Stomach (tissue), 19 donors: ENCODE measurements at places on chromosomes 5 and 9. TPM values are rescaled to one million over a fixed set of nuclear protein-coding genes. Genes with fewer than 3 reads are reported as not detected.

GHR gene
- 0.87 TPM for total RNA-seq

PCSK5 gene
- 86.3 TPM for total RNA-seq

DNA sequence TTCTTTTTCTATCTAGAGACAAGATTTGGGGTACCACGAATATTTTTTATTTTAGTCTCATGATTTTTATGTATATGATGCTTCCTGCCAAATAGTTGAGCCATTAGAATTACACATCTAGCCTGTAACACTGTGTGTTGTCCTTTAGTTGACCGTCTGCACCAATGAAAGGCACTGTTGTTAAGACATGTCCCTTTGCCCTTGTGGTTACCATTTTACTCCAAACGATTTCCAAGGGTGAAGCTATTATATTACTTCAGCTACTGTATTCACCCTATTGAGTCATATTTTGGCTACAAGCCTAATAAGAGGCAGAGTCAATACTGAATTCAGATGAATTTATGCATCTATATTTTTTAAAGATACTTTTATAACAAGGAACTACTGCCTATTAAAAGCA, 207.6 kb downstream of the CETN3 start:
- no peak overlapping the region for H3K27ac ChIP-seq
- no peaks in the 10 kb centered on the region for H3K36me3 ChIP-seq
- H3K4me1 ChIP-seq, result no peaks in the 10 kb centered on the region
- no peak overlapping the region for H3K4me3 ChIP-seq
- DNase-seq, result peak; percentile 30
- no peaks in the 10 kb centered on the region for H3K27me3 ChIP-seq

DNA sequence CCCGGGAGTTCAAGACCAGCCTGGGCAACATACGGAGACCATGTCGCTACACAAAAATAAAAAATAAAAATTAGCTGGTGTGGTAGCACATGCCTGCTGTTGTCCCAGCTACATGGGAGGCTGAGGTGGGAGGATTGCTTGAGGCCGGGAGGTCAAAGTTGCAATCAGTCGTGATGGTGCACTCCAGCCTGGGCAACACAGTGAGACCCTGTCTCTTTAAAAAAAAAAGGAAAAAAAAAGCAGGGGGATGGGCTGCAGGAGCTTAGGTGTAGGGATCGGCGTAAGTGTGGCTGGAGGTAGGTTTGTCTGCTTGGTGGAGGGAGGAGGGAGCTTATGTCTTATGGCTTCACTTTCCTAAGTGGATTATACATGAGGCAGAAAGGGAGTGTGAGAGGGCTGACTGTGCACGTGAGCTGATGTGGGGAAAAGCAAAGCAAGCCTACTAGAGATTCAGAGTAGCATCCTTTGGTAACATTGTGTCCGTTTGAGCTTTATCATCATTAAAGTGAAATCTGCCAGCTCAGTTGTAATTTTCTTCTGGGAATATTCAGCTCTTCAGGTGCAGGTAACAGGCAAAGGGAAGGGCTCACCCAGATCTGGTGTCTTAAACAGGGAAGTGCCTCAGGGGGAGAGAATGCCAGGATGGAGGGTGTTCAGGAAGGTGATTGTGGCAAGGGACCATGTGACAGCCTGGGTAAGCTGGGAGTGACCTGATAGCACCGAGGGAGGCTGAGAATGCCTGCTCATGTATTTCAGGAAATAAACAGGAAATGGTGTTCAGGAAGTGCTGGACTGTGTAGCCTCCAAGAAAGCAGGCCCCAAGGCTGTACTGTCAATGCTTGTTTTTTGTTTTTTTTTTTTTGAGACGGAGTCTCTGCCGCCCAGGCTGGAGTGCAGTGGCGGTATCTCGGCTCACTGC, 17.6 kb upstream of the SETX start:
- no peaks in the 10 kb centered on the region for H3K4me1 ChIP-seq
- H3K4me3 ChIP-seq, result no peak overlapping the region
- peak overlapping the region; percentile 28 for H3K27ac ChIP-seq
- DNase-seq, result peak; percentile 34
- peaks cover 28% of the 10 kb centered on the region for H3K36me3 ChIP-seq

DNA sequence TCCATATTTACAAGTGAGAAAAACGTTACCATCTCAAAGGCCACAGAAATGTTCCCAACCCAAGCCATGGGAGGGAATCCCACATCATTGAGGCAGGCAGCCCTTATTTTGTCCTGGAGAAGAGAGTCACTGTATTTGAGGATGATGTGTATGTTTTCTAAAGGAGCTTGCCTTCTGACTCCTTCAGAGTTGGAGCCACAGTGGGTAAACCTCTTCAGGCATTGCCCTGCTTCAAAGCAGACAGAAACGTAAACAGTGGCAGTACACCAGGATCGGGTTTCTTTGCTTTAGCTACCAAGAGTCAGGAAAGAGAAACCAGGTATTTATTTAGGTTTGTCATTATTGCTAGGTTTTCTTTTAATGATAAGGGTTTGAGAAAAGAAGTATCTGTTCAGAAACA, 45.7 kb downstream of the MUSK start:
- no peak overlapping the region for H3K27ac ChIP-seq
- peak; percentile 25 for DNase-seq

DNA sequence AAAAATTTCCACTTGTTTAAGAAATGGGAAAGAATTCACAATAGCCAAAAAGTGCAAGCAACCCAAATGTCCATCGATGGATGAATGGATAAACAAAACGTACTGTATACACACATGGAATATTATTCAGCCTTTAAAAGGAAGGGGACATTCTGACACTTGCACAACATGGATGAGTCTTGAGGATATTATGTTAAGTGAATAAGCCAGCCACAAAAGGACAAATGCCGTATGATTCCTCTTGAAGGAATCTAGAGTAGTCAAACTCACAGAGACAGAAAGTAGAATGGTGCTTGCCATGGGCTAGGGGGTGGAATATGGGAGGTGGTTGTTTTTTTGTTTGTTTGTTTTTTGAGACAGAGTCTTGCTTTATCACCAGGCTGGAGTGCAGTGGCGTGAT, 3.8 kb upstream of the ATP6V0E1 start:
- DNase-seq, result no peak
- H3K36me3 ChIP-seq, result no peaks in the 10 kb centered on the region
- H3K4me3 ChIP-seq, result no peak overlapping the region
- H3K27ac ChIP-seq, result no peak overlapping the region
- no peaks in the 10 kb centered on the region for H3K27me3 ChIP-seq

MRPS27 gene
- 34.8 TPM for total RNA-seq

DNA sequence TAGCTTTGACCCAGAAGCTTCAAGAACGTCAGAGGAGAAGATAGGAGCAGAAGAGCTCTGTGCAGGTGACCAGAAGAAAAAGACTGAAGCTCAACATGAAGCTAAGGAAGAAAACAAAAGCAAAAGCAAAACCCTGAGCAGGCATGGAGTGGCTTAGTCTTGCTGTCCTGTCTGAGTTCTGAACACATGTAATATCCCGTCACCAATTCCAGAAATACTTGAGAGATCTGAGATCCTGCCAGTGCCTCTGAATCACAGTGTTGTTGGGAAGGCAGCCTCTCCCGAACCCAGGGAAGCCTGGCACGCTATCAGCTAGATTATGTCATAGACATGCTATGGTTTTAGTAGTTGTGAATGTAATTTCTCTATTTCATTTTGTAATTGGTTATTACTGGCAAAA, 235.7 kb downstream of the ICE1 start:
- H3K27ac ChIP-seq, result no peak overlapping the region
- H3K27me3 ChIP-seq, result no peaks in the 10 kb centered on the region
- H3K36me3 ChIP-seq, result no peaks in the 10 kb centered on the region
- H3K4me3 ChIP-seq, result no peak overlapping the region
- H3K4me1 ChIP-seq, result no peaks in the 10 kb centered on the region

DNA sequence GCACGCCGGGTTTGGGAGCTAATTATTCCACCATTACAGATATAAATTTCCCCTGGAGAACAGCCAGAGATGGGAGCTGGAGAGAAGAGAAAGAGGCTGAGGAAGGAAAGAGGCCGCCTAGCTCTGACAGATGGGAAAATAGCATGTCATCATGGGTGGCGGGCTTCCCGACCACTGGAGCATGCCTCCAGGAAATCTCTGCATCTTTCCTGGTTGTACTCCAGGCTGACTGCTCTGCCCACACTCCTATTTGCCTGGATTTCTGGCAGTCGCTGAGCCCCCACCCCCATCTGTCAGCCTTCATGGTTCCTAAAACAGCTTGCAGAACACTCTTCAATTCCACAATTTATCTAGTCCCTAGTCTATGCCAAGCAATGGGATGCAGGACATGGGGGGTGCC, 14.3 kb upstream of the GABRP start:
- no peaks in the 10 kb centered on the region for H3K36me3 ChIP-seq
- no peak overlapping the region for H3K27ac ChIP-seq
- no peaks in the 10 kb centered on the region for H3K27me3 ChIP-seq
- H3K4me3 ChIP-seq, result no peak overlapping the region
- no peaks in the 10 kb centered on the region for H3K4me1 ChIP-seq

TXNDC8 gene
- total RNA-seq, result not detected

TMEM215 gene
- total RNA-seq, result not detected

DNA sequence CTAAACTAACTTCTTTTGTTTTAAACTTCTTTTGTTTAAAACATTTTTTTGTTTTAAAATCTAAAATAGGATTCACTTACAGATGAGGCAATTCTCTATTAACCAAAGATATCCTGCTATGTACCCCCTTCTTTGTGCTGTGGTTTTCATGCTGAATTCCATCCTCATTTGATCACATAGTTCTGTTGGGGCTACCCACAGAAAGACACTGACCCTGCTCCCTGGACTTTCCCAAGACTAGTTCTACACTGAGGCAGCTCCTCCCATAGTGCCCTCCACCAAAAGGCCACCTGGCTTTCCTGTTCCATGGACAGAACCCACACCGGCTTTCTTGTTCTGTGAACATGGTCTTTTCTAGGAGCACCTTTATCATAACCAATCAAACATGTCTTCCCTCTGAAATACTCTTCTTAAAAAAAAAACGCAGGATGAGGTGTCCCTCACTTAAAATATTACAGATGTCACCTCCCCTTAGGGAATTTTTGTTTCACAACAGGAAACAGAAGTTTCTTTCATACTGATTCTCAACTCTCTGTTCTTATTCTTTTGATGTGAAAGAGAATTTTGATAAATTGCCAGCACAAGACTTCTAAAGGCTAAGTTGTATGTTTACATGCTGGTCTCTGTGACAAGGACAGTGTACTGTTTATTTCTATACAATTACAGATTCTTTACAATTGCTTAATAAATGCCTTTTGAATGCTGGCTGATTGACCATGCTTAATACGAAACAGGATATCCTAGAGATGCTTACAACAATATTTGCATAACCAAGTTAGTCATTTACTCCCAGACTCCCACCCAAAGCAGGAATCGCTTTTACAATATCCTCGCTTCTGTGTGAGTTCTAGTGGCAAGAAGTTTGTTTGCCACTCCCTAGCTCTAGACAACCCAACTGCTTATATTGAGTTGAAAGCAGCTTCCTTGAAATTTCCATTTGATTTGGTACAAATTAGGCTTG, 300.4 kb downstream of the DTWD2 start:
- no peaks in the 10 kb centered on the region for H3K4me1 ChIP-seq
- no peaks in the 10 kb centered on the region for H3K27me3 ChIP-seq
- no peak overlapping the region for H3K27ac ChIP-seq
- H3K4me3 ChIP-seq, result no peak overlapping the region

ELOVL7 gene
- 3.3 TPM for total RNA-seq

- H3K4me3 ChIP-seq, result no peak overlapping the region
- H3K36me3 ChIP-seq, result no peaks in the 10 kb centered on the region
- H3K4me1 ChIP-seq, result no peaks in the 10 kb centered on the region
- no peaks in the 10 kb centered on the region for H3K27me3 ChIP-seq
These were observed 279.1 kb downstream of the TLE1 start for GRCh38 chr9:81410201-81410600.

- DNase-seq, result no peak
- H3K4me1 ChIP-seq, result peaks cover 22% of the 10 kb centered on the region
- H3K36me3 ChIP-seq, result peaks cover 5% of the 10 kb centered on the region
- H3K27ac ChIP-seq, result peak overlapping the region; percentile 60
These were observed 32.7 kb upstream of the GTF2H2C start for GRCh38 chr5:69527128-69527770.

GRCh38 chr9:17138503-17138902, 3.7 kb downstream of the CNTLN start:
- no peak for DNase-seq
- peaks cover 20% of the 10 kb centered on the region for H3K4me1 ChIP-seq
- H3K36me3 ChIP-seq, result no peaks in the 10 kb centered on the region
- no peak overlapping the region for H3K27ac ChIP-seq
- no peaks in the 10 kb centered on the region for H3K27me3 ChIP-seq
- H3K4me3 ChIP-seq, result no peak overlapping the region

GRCh38 chr5:72558383-72558782, 51.2 kb upstream of the ZNF366 start:
- H3K4me3 ChIP-seq, result no peak overlapping the region
- H3K4me1 ChIP-seq, result peaks cover 7% of the 10 kb centered on the region
- peak; percentile 35 for DNase-seq
- H3K27ac ChIP-seq, result no peak overlapping the region
- H3K36me3 ChIP-seq, result no peaks in the 10 kb centered on the region
- H3K27me3 ChIP-seq, result no peaks in the 10 kb centered on the region
